ENCODE measurements at places on chromosomes 5 and 9. TPM values are rescaled to one million over a fixed set of nuclear protein-coding genes. Genes with fewer than 3 reads are reported as not detected.

Gene EXOSC3
- 60.3 TPM for total RNA-seq

Gene MEF2C
- 1.5 TPM for total RNA-seq

Gene MAMDC2
- not detected for total RNA-seq

- DNase-seq = no peak
- no peak overlapping the region for H3K27ac ChIP-seq
- no peaks in the 10 kb centered on the region for H3K36me3 ChIP-seq
- no peaks in the 10 kb centered on the region for H3K4me1 ChIP-seq
- H3K27me3 ChIP-seq = no peaks in the 10 kb centered on the region
- H3K4me3 ChIP-seq = no peak overlapping the region
Measured at GRCh38 chr9:68492806-68493205, 47.9 kb downstream of the TMEM252 start.

DNA sequence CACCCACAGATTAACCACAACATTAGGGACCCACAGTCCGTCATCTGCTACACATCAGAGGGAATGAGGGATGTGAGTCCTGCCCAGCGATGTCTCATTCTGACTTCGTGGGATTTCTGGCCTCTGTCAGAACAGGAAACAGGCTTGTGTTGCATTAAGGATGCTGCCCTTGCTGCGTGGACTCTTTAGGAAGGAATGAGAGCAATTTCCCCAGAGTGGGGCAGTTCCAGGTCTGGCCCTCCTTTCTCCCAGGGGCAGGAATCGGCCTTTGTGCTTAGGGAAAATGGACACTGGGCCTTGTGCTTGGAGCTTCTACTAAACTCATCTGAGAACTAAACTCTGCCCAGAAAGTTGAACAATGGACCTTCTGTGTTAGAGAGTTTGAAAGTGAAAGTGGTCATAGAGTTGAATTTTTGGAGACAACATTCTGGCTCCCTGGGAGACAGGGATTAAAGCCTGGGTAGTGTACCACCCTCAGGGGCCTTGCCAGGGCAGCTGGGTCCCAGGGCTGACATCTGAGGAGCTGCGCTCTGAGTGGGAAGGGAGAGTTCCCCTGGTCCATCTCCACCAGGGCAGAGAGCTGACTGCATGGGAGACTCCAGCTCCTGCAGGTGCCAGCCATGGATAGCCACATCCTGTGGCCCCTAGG is 37.8 kb upstream of the S1PR3 start:
- no peak overlapping the region for H3K4me3 ChIP-seq
- no peak overlapping the region for H3K27ac ChIP-seq
- peaks cover 8% of the 10 kb centered on the region for H3K4me1 ChIP-seq
- H3K27me3 ChIP-seq = no peaks in the 10 kb centered on the region

All from Caco-2 (cell line).